ENCODE measurements at places on chromosomes 7 and 10.

GRCh38 chr7:76051840-76052239 lies 3.9 kb downstream of the MDH2 start:
- DNase-seq = no peak

DNA sequence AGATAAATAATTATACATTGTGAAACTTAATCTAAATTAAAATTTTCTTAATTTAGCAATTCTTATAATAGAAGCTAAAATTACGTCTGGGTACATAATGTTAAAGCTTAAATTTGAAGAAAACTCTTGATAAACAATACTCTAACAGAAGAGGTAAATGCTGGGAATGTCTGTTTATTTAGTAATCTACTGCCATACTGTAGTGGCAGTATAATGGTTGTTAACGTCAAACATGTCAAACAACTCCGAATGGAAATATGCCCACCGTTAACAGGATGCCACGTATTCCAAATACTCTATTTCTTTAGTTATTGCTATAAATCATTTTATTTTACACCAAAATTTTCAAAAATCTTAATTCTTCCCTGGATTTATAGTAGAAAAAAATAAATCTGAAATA lies 40.0 kb upstream of the PTPN12 start:
- DNase-seq = no peak

GRCh38 chr10:27258838-27259812 lies 18.5 kb upstream of the ACBD5 start:
- no peak for DNase-seq

DNA sequence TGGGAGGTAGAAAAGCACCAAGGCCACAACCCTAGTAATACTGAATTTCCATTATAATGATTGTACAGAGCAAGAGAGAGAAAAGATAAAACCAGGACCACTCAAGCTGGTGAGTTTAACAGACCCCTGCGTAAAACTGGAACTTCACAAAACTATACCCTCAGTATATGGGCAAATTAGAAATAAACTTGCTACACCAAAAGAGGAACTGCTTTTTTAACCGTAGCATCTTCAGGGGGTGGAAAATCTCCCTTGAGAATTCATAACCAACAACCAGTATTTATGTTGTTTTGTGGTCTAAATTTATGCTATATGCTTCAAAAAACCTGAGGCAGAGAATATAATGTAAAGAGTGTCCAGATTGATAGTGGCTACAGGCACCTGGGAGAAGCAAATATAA lies 171.2 kb downstream of the SGMS1 start:
- DNase-seq = no peak

Data from right hindlimb (tissue), 1 donor.